ENCODE measurements at places on chromosomes 13 and 19.

DNA sequence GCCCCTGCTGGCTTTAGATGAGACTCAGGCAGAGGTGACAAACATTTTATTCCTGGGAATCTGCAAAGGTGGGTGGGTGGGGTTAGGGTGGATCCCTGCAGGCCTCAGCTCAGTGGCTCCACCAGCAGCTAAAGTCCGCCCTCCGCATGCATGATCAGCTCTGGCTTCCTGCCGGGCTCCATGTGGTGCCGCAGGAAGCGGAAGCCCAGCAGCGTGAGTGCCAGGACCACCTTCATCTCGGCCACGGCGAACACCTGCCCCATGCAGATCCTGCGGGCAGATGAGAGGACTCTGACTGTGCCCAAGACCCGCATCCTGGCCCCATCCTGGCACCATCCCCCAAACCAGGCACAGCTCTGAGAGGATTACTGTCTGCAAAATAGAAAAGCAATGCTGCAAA lies 26.3 kb downstream of the CYP4F2 start:
- DNase-seq: peak; percentile 1

- DNase-seq: no peak
Measured at GRCh38 chr19:51760697-51761356, at the start of gene FPR2. Gene FPR2, plus strand, starts transcription at chr19:51761180. Its CDS starts 7,479 bp downstream, at chr19:51768659.

DNA sequence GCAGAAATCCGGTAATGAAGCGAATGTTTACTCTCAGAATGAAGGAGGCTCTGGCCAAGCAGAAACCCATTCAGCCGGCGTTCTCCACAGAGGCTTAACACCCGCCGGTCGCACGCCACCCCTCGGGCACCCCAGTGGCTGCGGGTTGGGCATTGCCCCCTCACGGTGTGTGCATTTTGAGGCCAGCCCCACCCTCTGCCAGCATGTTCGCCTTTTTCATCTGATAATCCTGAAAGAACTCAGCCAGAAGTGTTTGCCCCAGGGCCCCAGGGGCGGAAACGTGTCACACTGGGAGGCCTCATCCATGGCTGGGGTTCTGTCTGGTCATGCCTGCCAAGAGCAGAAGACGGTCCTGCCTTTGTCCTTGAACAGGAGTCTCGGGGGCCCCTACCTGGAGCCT lies 34.2 kb downstream of the COMP start:
- no peak for DNase-seq

- DNase-seq: no peak
Measured at GRCh38 chr13:63305641-63306133, 1890.0 kb upstream of the PCDH20 start.

GRCh38 chr13:51035978-51036377 lies 75.1 kb downstream of the C13orf42 start:
- no peak for DNase-seq

GRCh38 chr19:33175886-33176669 lies 18.1 kb upstream of the LRP3 start:
- DNase-seq: no peak

DNA sequence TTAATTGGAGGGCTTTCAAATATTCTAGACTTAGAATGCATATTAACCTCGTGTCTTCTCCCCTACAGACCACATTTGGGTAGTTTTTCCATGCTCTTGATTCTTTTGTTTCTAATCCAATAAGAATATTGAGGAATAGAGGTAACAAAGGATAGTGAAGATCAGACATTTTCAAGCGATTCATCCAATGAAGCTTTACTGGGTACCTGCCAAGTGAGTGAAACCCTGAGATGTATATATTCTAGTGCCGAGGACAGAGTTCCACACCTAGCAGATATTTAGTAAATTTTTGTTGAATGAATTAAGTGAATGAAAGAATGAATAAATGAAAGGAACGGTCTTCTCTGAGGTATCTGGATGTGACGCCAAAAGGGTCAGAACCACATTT lies 442 bp upstream of the RFC3 start:
- DNase-seq: no peak

GRCh38 chr13:33870046-33870668 lies 52.2 kb downstream of the RFC3 start:
- no peak for DNase-seq

DNA sequence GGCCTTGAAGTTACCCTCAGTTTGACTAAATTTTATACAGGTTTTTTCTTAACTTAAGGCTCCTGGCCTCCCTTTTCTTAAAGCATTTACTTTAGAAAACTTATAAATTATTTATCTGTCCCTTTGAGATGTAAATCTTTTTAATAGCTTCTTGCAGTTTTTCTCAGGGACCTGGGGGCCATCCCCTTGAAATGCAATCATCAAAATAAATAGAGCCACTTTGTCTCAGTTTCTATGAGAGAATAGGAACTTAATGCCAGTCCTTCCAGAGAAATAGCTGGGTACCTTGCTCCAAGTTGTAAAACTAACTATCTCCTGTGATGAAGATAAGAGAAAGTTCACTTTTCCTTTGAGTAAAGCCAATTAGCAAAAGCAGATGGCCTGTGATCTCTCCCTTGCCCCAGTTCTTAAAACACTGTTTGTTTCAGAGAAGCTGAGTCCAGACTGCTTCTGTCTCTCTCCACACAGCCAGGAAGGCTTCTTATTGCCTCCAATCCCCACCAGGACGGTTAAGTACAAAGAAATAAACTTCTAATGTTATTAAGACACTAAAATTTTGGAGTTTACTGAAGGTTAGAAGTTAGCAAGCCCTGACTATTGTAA lies 913.1 kb downstream of the OLFM4 start:
- DNase-seq: no peak

GRCh38 chr13:94335761-94336526 lies 143.5 kb downstream of the DCT start:
- no peak for DNase-seq

DNA sequence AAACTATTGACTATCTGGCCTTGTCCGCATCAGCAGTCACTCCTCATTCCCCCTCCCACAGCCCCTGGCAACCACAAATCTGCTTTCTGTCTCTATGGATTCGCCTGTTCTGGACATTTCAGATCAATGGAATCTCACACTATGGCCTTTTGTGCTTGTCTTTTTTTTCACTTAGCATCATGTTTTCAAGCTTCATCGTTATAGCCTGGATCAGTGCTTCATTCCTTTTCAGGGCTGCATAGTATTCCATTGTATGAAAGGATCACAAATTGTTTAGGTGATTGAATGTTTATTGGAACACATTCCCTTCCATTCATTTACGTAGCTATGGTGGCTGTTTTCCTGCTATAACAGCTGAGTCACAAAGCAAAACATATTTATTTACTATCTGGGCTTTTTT lies 7.7 kb upstream of the PGLYRP2 start:
- DNase-seq: no peak

DNA sequence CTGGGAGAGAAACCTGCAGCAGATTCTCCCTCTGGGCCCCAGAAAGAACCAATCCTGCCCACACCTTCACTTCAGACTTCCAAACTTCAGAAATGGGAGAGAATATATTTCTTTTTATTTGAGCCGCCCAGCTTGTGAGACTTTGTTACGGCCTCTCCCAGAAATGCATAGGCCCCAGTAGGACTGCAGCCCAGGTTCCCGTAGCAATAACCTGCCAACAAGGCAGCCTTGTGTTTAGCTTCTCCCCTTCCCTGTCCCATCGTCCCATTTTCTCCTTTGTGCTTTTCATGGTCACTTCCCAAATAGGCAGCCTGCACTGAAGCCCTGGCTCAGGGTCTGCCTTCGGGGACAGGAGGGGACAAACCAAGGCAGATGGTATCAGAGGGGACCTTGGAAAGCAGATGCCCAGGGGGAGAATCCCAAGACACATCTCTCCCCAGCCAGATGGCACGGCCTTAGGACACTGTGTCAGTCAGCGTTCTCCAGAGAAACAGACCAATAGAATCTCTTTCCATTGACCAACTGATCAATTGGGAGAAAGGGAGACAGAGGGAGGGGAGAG lies 3.7 kb upstream of the ARHGEF7 start:
- no peak for DNase-seq

DNA sequence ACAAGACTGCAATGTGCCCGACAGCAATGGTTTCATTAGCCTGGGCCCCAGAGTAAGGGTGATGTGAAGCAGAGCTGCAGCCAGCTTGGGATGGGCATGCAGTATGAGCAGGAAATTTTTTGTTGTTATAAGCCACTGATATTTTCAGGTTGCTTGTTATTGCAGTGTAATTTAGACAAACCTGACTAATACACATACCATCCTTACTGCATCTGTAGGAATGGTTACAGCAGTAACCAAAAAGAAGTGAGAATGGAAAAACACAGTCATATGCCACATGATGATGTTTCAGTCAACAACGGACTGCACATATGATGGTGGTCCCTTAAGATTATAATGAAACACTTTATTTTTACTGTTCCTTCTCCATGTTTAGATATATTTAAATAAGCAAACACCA lies 8.6 kb upstream of the POMP start:
- no peak for DNase-seq

GRCh38 chr19:55673889-55674288 lies 1.1 kb upstream of the EPN1 start:
- DNase-seq: no peak

DNA sequence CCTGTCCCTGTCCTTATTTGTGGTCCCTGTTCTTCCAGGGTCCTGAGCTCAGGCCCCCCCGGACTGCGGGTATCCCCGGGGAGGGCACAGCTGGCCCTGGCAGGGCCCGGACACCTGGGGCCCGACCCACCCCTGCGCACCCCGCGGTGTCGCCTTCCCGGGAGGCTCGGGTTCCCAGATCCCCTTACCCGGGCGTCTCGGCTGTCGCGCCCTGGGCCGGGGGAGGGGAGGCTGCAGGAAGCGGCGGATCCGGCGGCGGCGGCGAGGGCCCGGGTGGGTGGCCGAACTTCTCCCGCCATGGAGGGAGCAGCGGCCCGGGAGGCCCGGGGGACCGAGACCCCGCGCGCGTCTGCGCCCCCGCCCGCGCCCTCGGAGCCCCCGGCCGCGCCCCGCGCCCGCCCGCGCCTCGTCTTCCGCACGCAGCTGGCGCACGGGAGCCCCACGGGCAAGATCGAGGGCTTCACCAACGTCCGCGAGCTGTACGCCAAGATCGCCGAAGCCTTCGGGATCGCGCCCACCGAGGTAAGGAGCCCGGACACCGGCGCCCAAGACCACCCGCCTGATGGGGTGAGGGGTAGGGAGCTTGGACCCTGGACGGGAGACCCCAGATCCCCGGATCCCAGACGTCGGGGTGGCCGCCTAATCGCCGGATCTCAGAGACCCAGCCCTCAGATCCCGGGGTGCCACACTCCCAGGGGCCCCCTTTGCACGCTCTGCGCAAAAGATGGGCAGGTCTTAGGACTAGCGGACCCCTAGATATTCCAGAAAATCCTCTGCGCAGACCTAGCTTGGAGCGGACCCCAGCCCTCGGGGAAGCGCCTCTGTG lies at the start of gene GIPC3:
TSS of gene GIPC3 (plus strand) at position 178 of the 826 bp plus-strand sequence. CDS start at position 298, 120 bp downstream.
- no peak for DNase-seq

DNA sequence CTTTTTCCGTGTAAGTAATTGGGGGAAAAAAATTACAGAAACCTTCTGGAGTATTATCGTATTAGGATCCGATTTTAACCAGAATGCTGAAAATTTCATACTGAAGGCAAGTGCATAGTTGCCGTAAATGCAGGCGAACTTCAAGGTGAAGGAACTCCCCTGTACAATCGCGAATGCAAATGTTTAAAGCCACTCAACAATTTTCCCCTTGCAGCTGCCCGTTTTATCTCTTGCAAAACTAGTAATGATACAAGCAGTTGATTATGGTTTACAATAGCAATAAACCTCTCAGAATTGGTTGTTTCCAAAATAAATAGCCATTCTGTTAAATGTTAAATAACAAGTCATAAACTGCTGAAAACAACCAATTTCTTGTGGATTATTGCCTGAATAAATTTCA lies 105.7 kb downstream of the DNAJC15 start:
- DNase-seq: no peak

- no peak for DNase-seq
Measured at GRCh38 chr13:20812890-20813289, 39.1 kb upstream of the EEF1AKMT1 start.

GRCh38 chr13:100827489-100828176 lies 153.0 kb upstream of the TMTC4 start:
- no peak for DNase-seq

DNA sequence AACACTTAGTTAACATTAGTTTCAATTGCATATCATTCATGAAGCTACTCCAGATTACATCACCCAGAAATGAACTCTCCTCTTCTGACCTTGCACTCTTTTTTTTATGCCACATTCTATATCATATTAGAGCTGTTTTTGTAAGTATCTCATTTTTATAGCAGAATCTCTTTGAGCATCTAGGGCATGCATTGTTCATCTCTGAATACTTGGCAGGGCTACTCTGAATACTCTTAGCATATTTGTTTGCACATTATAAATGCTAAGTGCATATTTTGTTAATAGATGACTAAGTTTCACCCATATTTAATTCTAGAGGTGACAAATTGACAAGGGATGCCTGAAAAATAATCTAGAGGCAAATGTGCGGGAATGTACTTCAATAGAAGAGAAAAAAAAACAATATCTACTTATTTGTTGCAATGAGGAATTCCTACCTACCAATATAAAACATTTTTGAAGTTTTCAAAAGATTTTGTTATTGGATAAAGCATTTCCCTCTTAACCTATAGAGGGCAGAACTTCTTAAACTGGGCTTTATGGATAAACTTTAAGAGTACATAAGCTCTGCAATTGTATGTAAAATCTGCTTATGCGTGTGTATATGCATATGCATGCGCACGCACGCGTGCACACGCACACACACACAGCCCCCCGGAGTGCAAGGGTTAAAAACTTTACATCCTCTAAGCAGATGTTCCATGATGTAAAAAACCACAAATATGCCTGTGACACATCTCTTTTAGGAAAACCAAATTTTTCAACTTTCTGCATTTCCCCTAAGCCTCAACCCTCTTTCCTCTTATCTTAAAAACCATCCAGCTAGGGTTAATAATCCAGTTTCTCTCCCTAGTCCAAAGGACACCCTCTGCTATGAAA lies 73.0 kb upstream of the OXGR1 start:
- DNase-seq: no peak
